ENCODE measurements at places on chromosomes 7 and 10.

DNA sequence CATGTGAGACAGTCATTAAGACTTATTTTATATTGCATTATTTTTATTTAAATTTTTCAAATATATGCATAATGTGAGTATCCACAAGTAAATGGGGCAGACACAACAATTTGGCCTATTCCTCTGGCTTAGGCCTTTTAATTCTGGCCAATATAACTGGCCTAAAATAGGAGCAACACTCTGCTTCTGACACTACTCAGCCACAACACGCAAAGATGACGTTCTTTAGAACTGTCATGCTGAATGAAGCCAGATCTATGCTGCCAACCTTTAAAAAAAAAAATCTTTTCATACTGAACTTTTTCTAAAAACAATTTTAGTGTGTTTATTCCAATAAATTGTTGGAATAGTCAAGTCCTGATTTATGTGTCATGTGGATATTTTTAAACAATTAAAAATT lies 355.0 kb upstream of the BMPER start:
- DNase-seq, result no peak

DNA sequence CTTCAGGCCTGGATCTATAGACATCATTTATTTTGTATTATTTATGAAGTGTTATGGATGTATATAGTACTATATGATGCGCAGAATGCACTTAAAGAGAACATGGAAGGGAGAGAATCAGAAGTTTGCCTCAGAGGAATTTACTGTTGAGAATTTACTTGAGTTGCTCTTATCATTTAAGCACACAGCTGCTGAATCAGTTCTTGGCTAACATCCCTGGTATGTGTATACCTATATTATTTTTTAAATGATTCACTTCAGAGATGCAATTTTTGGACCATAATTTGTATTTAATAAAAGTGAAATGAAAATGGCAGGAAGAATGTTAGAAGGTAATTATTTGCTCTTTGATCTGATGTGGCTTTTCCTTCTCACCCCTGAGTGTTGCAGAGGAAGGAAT lies 191.6 kb downstream of the BICC1 start:
- no peak for DNase-seq

- DNase-seq, result peak; percentile 60
These were observed 63.7 kb downstream of the ZNRF2 start for GRCh38 chr7:30348083-30348560.

DNA sequence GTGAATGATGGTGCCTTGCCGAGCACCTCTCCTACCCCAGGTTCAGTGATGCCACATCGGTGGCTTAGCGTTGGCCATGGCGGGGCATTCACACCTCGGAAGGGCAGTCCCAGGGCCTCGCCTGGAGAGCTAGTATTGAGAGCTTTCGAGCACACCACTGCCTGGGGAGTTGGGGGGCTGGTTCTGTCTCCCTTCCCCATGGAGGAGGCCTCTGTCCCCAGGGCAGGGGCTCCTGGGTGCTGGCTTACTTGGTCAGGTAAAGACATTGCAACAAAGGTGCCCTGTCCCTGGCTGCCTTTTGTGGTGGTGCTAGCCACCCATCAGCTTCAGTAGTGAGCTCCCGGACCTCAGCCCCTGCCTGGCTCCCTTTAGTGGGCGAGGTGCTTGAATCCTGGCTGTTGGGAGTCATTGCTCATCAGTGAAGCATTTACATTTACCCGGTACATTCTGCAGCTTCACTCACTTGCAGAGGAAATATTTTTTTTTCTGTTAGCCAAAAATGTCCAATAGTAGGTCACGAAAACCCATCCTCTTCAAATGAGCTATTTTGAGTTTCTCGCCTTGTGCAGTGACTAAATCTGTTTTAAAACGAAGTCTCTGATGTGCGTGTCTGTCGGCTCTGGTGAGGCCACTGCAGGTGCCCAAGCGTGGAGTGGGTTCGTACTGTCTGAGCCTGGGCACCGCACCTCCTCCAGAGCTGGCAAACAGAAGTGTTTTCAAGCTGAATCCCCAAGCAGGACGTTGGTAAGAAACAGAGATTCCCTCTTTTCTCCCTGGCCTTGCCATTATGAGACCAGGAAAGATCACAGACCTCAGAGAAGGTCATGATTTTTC lies 95.5 kb downstream of the INPP5A start:
- no peak for DNase-seq

GRCh38 chr7:42106562-42106961 lies 130.4 kb downstream of the GLI3 start:
- DNase-seq, result no peak

GRCh38 chr7:117780832-117781231 lies 92.4 kb downstream of the CTTNBP2 start:
- no peak for DNase-seq

- DNase-seq, result no peak
These were observed 964.8 kb downstream of the SORCS3 start for GRCh38 chr10:105605918-105606317.

- no peak for DNase-seq
These were observed 2.5 kb downstream of the LBX1 start for GRCh38 chr10:101226491-101227428.
